Suprapubic skin (tissue), 4 donors: ENCODE measurements at places on chromosomes 12 and 14.
A peak's percentile ranks its signal among the peaks of the same experiment; 100 is the strongest.

GRCh38 chr12:42085594-42085993 lies 59.1 kb downstream of the GXYLT1 start:
- no peak for DNase-seq

DNA sequence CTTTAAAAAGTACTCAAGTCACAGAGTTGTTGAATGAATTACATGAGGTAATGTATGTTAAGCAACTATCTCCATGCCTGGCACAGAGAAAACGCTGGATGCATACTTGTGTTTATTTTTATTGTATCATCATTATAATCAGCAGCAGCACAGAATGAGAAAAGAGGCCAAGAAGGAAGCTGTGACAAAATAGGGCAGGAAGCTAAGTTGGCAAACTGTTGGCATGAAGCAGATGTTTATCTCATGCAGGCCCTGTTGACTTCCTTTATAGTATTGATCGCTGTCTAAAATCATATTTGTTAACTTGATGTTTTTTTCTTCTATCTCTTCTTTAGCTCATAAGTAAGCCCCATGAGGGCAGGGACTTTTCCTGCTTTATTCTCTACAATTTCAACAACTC lies 466.6 kb downstream of the TRHDE start:
- DNase-seq, result no peak

DNA sequence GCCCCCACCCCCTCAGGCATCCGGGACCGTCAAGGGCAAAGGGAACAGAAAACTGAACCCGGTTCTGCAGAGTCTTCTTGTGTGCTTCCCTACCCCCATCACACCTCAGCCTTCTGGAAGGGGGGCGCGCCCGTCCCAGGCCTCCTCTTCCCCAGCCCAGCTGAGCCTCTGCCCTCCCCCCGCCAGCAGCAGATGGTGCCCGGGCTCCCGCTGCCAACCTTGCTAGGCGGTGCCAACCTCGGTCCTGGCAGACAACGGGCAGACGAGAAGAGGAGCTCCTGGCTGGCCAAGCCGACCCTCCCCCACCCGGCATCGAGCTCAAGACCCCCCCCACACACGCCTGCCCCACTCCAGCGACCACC lies 8.7 kb downstream of the STAC3 start:
- peak; percentile 77 for DNase-seq

GRCh38 chr14:38391334-38391733 lies 135.4 kb upstream of the CLEC14A start:
- DNase-seq, result no peak

DNA sequence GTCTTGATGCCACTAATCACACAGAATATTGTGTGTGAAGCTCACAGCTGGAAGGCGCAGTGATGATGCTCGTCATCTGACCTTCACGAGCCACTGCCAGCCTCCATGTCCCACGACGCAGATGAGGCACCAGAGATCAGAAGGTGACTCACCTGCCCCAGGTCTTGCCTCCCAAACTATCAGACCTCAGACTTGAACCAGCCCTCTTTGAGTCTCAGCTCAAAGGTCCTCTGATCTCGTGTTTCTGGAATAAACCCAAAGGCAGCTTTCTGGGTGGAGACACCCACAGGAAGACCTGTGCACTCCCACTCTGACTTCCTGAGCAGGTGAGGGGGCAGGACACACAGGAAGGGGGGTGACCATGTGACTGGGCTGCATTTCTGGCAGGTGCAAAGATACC lies 19.6 kb upstream of the CHGA start:
- no peak for DNase-seq

- no peak for DNase-seq
Measured at GRCh38 chr12:111869671-111870070, 27.6 kb downstream of the MAPKAPK5 start.

- DNase-seq, result no peak
Measured at GRCh38 chr14:96999654-97000155, 202.5 kb downstream of the VRK1 start.

DNA sequence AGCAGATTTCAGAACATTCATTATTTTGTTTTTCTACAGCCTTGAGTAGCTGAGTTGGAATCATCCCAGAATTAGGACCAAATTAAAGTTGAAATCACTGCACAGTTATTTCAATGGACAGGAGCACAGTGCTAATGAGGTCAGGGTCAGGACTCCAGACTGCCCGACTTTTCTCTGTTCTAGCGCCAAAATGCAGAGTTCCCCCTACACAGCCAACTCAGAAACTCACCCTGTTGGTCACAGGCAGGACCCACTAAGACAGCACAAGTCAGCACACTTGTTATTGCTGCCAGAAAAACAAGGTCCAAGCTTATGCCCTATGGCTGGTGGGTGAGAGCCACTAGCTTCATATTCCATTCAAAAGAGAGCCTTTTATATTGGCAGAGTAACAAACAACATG lies 198.1 kb upstream of the KRR1 start:
- DNase-seq, result no peak

DNA sequence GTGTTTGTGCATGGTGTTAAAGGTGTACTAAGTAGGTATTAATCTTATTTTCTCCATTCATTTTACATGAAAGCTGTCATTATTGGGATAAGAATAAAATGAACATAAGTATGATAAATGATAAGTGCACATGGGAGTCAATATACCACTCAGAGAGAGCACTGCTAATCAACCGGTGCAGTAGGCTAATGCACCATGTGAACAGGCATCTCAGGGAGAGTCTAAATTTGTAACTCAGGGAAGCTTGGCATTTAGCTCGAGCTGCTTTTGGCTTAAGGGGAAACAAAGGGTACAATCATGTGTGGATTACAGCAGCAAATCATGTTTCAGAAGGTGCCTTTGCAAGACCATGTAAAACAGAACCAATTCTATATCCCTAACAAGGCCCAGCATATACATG lies 127.4 kb downstream of the MGST1 start:
- DNase-seq, result no peak

GRCh38 chr14:104107101-104107581 lies 21.6 kb downstream of the ASPG start:
- DNase-seq, result peak; percentile 63

- DNase-seq, result no peak
Measured at GRCh38 chr14:98711453-98711852, 560.5 kb downstream of the BCL11B start.

GRCh38 chr14:66507722-66508546 lies at the start of gene GPHN:
TSS of gene GPHN (plus strand) at chr14:66508147.
- DNase-seq, result peak; percentile 94

DNA sequence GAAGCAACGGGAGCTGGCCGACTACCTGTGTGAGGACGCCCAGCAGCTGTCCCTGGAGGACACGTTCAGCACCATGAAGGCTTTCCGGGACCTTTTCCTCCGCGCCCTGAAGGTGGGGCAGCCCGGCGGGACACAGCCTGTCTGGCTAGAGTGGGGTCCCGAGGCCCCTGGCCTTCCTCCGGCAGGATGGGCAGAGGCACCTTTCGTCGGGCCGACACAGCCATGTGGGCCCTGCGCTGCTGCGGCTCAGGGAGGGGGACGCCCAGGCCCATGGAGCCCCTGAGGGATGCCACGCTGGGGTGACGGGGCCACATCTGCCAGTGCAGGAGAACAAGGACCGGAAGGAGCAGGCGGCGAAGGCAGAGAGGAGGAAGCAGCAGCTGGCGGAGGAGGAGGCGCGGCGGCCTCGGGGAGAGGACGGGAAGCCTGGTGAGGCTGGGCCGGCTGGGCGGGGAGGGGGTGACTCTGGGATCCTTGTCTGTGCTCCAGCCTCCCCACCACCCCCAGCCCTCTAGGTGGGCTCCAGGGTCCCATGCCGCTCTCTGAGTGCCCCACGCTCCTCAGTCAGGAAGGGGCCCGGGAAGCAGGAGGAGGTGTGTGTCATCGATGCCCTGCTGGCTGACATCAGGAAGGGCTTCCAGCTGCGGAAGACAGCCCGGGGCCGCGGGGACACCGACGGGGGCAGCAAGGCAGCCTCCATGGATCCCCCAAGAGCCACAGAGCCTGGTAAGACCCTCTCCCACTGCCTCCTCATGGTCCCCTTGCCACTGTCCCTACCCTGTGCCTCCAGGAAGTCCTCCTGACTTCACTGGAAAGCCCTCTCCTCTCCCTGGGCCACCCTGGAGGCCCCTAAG lies 10.9 kb upstream of the ADSS1 start:
- no peak for DNase-seq

DNA sequence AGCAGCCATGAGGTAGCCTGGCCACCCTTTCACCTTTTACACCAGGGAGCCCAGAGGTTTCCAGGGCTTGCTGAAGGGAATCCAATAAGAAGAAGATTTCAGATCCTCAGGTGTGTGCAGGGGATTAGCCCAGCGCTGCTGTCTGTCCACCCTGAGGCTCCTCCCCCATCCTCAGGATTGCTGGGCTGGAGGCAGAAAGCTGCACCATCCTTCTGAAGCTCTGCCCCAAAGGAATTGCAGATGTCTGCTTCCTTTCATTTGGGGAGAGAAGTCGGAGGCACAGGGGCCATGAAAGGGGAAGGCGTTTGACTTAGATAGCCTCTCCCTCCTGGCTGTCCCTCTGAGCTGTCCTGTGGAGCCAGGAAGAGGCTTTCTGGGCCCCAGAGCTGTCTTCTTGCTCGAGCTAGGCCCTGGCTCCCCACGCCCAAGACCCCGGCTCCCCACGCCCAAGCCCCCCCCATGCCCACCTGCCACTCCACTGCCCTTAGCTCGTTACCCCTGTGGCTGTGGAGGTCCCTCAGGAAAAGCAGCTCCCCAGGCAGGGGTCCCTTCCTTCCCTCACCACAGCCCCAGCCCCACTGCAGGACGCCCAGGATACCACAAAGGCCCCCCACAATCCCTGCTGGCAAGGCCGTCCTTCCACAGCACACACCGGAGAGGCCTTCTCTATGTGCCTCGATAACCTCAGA lies 359.0 kb downstream of the CACNA1C start:
- DNase-seq, result no peak

GRCh38 chr12:14995583-14996425 lies 23.0 kb downstream of the PDE6H start:
- DNase-seq, result no peak

GRCh38 chr14:50823051-50823761 lies 7.8 kb downstream of the NIN start:
- DNase-seq, result no peak

- no peak for DNase-seq
Measured at GRCh38 chr12:29234965-29235626, 86.0 kb downstream of the FAR2 start.

GRCh38 chr14:56159066-56159465 lies 40.9 kb downstream of the PELI2 start:
- no peak for DNase-seq

GRCh38 chr14:73325630-73326299 lies 88.5 kb downstream of the PAPLN start:
- DNase-seq, result no peak

- DNase-seq, result no peak
Measured at GRCh38 chr12:57389033-57389432, 41.8 kb downstream of the R3HDM2 start.

GRCh38 chr12:107404981-107405380 lies 280.6 kb upstream of the PWP1 start:
- DNase-seq, result no peak

DNA sequence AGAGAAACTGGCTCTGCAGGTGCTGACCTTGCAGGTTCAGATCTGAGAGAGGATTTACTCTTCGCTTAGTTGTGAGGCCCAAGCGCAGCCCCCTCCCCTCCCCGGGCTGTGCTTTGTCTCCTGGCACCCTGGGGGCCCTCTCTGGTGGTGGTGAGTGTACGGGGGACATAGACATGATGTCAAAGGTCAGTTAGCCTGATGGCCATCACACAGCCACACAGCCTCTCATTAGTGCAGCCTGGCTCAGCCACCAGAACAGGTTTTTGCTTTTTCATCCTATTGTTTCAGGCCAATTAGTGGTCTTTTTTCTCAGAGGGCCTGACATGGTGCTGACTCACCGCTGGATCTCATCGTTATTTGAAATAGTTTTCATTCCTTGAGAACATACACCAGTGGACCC lies 437.9 kb downstream of the AACS start:
- no peak for DNase-seq

GRCh38 chr14:20848316-20848954 lies 42.8 kb upstream of the RNASE3 start:
- no peak for DNase-seq

- DNase-seq, result no peak
Measured at GRCh38 chr14:76514213-76514998, 138.5 kb downstream of the ESRRB start.

DNA sequence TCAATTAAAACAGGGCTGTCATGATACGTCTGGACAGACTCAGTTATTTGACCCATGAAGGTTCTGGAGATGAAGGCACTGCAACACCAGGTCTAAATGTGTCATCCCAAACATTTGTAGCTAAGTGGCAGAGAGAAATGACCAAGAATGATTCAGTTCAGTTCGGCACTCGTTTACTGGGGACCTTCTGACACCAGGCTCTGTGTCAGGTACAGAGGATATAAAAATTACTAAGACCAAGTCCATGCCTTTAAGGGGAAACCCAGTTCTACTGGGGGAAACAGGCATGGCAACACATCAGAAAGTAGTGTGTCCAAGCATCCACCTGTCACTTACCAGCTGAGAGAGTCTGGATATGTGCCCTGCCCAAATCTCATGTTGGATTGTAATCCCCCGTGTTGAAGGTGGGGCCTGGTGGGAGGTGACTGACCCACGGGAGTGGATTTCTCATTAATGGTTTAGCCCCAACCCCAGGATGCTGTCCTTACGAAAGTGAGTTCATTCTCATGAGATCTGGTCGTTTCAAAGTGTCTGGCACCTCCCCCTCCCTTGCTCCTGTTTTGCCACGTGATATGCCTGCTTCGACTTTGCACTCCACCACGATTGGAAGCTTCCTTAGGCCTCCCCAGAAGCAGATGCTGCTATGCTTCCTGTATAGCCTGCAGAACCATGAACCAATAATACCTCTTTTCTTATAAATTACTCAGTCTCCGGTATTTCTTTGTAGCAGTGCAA lies 41.9 kb upstream of the BCL2L14 start:
- DNase-seq, result no peak

GRCh38 chr14:102508410-102508773 lies 1.2 kb downstream of the ANKRD9 start:
- peak; percentile 78 for DNase-seq

DNA sequence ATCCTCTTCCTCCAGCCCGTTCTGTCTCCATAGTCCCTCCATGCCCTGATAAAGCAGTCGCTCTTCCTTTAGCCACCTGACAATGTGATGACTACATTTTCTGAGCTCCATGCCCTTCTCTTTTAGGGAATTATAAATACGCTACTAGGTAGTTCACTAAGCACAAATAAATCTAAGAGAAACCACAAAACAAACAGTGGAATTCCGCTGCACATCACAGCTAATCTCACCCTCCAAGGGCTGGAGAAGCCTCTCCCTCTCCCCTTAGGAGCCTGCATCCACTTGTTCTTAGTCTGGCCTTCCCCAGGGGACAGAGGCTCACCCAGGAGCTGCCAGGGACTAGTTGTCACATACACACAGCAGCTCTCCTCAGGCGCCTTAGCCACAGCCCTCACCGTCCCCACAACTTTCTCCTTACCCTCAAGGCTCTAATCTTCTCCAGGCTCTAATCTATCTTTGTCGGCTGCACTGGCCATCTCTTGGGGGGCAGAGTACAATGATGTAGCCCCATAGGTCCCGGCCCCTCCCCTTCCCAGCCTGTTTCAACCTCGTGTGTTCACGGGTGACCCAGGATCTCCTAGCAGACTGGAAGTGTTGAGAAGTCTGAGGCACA lies 55.9 kb upstream of the GPR68 start:
- no peak for DNase-seq

GRCh38 chr12:109775172-109775881 lies 57.9 kb downstream of the TRPV4 start:
- DNase-seq, result peak; percentile 77

- peak; percentile 86 for DNase-seq
Measured at GRCh38 chr12:54431911-54432814, 13.1 kb upstream of the ITGA5 start.
